ENCODE measurements at places on chromosomes 5 and 9.

- DNase-seq: no peak
These were observed 33.5 kb upstream of the HTR4 start for GRCh38 chr5:148687871-148688270.

- no peak for DNase-seq
These were observed 16.2 kb downstream of the RBM18 start for GRCh38 chr9:122248448-122248865.

- DNase-seq: no peak
These were observed 2.8 kb downstream of the SLC6A3 start for GRCh38 chr5:1442222-1443145.

GRCh38 chr5:11130131-11130530 is 369.1 kb upstream of the DAP start:
- no peak for DNase-seq

DNA sequence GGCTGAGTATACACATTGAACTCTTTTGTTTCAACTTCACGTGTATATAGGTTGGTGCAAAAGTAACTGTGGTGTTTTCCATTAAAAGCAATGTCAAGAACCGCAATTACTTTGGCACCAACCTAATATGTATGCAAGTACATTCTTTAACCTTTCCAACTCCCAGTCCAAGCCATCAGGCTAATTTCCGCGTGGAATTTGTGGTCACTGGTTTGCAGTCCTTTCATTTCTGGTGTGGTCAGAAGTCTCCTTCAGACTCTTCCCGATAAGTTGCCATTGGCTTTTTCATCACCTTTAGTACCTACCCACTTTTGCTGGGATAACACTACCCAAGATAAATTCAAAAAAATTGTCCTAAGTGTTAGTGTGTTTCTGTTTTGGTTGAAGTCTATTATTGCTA is 84.0 kb downstream of the RGS3 start:
- DNase-seq: no peak

- no peak for DNase-seq
These were observed 258.0 kb downstream of the EBF1 start for GRCh38 chr5:158841481-158842276.

GRCh38 chr9:5531101-5531882 is 21.0 kb downstream of the PDCD1LG2 start:
- DNase-seq: no peak

DNA sequence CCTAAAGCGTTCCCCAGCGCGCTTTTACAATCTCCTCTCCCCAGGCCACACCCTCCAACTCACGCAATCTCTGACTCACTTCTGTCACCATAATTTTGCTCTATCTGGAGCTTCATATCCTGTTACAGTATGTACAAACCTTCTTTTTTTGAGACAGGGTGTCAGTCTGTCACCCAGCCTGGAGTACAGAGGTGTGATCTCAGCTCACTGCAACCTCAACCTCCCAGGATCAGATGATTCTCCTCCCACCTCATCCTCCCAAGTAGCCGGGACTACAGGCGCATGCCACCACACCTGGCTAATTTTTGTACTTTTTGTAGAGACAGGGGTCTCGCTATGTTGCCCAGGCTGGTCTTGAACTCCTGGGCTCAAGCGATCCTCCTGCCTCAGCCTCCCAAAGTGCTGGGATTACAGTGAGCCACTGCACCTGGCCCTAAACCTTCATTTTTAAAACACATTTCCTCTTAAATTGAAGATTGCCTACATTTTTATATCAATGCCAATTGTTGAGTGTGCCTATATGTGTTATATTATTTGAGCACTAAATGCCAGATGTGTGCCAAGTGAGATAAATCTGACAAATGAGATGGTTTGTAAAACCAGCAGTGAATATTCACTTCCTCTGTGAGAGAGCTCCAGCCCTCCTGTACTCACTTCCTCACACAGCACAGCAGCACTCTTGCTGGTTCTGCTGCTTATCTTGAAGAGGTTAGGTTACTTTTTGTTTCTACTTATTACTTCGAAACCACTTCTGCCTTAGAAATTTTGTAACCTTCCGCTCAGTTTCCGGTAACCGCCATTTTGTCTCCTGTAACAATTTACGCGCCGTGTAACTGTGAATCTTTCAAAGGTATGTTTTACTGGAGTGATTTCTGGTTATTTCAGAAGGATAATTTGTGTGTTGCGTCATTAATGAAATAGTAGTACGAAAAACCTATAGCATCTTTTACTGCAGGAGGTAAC is 57.9 kb downstream of the DOCK8 start:
- DNase-seq: no peak
